ENCODE measurements at places on chromosomes 7 and 10. TPM values are rescaled to one million over a fixed set of nuclear protein-coding genes. Genes with fewer than 3 reads are reported as not detected.

DNA sequence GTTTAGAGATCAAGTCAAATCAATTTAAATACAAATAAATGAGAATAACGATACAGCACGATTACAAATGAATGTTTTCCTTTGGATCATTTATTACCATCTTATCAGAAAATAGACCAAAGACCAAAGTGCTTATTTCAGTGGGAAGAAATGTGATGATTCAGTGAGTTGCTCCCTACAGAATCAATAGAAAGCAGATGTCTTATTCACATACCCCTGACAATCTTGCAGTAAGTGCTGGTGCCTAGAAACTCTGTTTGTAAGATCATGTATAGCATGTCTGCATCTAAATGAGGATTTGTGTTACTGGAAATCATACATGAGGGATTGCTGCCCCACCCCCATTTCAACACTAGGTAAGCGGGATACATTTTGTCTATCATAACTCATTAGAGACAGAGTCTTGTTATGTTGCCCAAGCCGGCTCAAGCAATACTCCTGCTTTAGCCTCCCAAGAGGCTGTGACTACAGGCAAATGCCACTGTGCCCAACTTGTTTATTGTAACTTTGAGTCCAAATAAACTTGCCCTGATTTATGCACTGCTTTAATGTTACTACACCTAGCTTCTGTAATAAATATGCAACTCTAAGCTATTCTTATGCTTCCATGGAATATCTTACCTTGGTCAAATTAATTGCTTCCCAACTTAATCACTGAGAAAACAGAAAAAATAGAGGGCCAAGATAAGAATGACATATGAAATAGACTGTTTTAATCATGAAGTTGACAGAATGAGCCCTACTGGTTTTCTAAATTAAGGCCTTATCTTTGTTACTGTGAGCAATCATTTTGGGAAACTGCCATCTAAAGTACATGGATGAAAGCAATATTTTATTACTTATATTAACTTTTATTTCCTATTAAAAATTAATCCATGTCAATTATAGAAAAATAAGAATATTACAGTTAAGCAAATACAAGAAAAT, 82.5 kb downstream of the AHR start:
- DNase-seq, result peak; percentile 15

Gene CPEB3
- 6.1 TPM for polyA plus RNA-seq

Gene RNLS
- 2.7 TPM for polyA plus RNA-seq

- no peak for DNase-seq
Measured at GRCh38 chr10:80275756-80276155, 13.7 kb downstream of the MAT1A start.

DNA sequence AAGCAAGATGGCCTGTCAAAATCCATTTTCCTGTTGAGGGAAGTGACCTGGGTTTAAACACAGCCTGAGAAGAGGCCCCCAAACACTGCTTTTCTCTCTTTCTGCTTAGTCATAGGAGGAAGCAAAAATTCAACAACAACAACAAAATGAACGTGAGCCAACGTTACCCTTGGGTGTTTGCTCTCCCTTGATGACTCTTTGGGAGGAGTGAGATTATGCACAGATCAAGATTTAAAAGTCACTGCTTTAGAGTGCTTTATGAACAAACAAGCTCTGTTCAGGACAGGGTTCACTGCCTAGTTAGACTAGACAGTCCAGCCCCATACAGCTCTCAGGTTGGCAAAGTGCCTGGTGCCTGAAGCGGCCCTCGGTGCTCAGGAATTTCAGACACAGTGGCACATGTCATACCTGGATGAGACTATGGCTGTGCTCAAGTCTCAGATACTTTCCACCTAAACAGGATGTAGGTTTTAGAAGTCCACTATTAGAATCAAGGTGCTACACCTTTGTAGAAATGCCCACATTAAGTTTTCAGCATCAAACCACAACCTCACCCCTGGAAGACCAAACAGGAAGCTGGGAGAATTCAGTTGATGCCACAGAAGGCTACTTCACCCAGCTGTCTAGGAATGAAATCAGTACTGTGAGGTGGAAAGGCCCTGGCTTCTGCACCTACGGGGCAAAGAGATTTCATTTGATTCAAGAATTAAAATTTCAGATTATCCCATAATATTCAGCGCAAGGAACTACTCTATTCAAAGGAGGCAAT, 38.7 kb downstream of the DENND11 start:
- no peak for DNase-seq

- DNase-seq, result no peak
Measured at GRCh38 chr7:7100432-7100849, 81.9 kb upstream of the C1GALT1 start.

GRCh38 chr10:63246356-63246755, 113.2 kb downstream of the NRBF2 start:
- no peak for DNase-seq

- no peak for DNase-seq
Measured at GRCh38 chr7:116598861-116599260, 73.1 kb upstream of the MET start.

Gene SORCS1
- polyA plus RNA-seq, result 4.7 TPM

- no peak for DNase-seq
Measured at GRCh38 chr10:22374489-22375126, 29.3 kb downstream of the SPAG6 start.

GRCh38 chr7:144854839-144855424, 19.1 kb upstream of the TPK1 start:
- no peak for DNase-seq

GRCh38 chr7:28840592-28840995, 117.5 kb downstream of the TRIL start:
- no peak for DNase-seq

DNA sequence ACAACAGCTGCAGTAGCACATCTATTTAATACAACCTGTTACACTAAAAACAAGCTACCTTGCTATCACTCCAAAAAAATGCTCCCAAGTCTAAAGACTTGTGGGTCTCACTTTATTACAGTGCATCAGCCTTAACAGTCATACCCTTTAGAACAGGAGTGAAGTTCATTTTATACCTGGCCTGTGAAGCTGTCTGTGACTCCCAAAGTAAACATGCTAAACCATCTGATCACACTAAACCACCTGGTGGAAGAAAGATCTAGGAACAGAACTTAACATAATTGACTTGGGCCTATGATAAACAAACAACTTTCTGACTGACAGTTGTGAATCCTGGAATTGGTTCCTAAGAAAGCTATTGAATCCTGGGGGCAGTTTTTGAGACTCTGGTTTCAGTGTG, 80.9 kb upstream of the ATP6V0A4 start:
- no peak for DNase-seq

Gene HILPDA
- polyA plus RNA-seq, result 12.9 TPM

DNA sequence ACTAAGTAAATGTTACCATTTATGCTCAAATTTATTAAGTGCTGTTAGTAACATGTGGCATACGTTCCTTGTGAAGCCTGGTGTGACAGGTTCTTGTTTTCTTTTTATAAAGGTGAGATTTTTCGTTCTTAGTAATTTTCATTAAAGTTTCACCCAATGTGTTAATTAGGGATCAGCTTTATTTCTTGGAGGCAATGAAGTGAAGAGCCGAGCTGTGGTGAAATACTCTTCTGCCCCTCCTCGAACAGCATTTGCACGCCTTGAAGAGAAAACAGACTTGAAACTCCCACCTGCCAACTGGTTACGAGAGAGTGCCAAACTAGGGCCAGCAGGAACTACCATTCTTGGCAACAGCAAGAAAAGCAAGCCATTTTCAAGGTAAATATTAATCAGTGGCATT, 1.5 kb downstream of the EDRF1 start:
- DNase-seq, result no peak

- no peak for DNase-seq
Measured at GRCh38 chr7:38628630-38629385, 2.4 kb downstream of the AMPH start.

Gene SUFU
- polyA plus RNA-seq, result 16.4 TPM

Gene CPXM2
- polyA plus RNA-seq, result 0.97 TPM

- no peak for DNase-seq
Measured at GRCh38 chr10:102538811-102539210, 35.0 kb downstream of the SUFU start.

DNA sequence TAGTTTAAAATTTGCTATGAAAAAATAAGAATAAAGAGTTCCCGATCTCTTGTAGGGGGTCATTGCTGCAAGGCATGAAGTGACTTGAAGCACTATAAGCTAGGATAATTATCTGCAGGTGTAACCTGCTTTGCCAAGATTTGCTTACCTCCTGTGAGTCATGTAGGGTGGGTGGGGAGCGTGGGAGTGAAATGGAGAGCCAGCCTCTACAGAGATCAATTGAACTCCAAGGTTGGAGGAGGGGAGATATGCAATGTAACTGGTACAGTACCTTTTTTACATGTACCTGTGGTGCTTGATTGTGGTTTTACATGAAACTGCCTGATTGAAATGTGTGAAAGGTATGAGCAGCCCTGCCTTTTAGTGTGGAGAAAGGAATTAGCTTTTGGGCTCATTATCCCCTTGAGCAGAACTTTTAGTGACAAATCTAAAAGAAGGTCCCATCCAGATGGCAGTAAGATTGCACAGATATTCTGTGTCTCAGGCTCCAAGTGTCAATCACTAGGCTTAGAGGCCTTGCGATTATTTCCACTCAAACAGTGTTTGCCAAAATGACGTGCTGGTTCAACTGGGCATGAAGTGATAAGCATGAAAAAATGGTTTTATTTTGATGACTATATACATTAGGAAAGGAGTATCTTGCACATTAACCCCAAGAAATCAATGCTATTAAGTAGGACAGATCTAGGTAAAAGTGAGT, 138.6 kb upstream of the GRB10 start:
- no peak for DNase-seq

DNA sequence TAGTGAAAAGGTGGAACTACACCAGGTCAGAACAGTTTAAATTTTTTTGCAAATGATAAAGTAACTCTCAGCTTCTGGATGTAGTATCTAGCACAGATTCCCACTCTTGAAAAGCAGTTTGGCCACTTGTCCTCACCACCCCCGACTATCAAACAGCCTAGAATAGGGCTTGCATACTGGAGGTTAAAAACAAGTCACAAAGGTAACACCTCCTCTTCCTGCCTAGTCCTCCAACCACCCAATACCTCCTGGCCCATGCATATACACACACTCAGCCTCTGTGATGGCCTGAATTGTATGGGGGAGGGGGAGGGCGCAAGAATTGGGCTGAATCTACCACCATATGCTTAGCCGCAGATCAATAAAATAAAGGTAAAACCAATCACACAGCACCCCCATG, 5.7 kb downstream of the SKAP2 start:
- no peak for DNase-seq

GRCh38 chr10:117920956-117921355, 125.8 kb downstream of the RAB11FIP2 start:
- DNase-seq, result no peak

Gene TRPV5
- 0.09 TPM for polyA plus RNA-seq

DNA sequence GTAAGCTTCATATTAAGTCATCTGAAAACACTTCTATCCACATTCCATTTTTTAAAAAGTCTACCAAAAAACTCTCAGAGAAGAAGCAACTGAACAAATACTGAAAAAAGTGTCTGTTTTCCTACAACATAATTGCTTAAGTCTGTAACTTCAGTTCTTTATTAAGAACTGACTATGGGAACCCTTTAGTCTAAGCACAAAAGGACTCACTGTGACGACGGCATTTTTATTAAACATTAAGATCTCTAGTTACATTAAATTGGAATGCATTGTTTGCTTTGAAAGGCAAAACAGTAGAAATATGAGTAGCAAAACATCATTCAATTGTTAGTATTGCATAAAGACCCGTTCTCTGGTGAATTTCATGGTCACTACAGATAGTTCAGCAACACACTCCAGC, 5.8 kb upstream of the FAM3C start:
- DNase-seq, result no peak

DNA sequence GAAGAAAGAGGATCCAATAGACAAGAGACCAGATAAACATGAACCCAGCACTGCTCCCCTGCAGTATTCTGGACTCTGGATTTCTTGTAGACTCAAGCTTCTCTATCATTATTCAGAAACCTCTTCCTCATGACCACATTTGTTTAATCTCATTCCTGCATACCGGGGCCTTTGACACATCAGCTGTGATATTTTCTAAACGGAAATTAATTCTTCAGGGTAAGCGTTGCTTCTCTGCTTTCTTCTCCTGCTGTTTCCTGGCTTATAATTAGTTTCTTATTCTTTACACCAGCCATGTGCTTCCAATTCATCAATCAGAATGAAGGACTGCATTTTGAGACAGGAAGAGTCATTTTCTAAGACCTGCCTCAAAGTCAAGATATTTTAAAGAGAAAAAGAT, 54.2 kb upstream of the TARP start:
- DNase-seq, result no peak

All from hindlimb muscle (tissue), 1 donor.